ENCODE measurements at places on chromosomes 5 and 9.

GRCh38 chr9:107710953-107711352 lies 221.4 kb upstream of the KLF4 start:
- DNase-seq = no peak

GRCh38 chr5:109387408-109387974 lies 22.3 kb downstream of the PJA2 start:
- no peak for DNase-seq

DNA sequence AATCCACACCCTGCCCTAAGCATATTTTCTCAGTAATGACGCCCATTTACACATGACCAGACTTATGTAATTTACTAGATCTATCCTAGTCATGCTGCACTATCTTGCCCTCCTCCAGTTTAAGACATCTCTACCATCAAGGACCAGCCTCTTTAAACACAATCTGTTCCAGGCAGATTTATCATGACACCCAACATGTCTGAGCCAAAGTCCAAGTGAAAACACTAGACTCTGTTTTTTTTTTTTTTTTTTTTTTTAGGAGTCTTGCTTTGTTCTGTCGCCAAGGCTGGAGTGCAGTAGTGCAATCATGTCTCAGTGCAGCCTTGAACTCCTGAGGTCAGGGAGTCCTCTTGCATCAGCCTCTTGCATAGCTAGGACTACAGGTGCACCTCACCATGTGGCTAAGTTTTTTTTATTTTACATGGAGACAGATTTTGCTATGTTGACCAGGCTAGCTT lies 354.6 kb downstream of the ARRDC3 start:
- no peak for DNase-seq

DNA sequence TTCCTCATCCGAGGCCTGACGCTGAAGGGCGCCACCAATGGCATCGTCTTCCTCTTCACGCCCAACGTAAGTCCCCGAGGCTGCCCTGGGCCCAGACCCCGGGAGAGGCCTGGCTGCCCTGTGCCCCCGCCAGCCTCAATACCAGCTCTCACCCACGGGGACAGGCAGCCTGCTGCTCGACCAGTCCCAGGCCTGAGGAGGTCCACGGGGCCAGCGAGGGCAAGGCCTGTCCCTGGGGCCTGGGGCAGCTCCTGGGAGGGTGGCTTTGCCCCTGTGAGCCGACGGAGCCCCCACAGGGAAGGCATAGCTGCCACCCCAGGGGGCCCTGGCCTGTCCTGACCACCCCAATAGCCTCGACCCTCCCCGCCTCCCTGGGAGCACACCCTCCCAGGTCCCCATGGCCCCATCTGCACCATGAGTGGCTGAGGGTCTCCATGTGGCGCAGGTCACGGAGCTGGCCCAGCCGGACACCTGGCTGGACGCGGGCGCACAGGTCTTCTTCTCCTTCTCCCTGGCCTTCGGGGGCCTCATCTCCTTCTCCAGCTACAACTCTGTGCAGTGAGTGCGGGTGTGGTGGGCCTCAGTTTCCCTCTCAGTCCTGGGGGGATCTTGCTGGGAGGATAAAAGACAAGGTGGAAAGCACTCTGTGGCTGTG lies 11.5 kb upstream of the SLC6A18 start:
- no peak for DNase-seq

DNA sequence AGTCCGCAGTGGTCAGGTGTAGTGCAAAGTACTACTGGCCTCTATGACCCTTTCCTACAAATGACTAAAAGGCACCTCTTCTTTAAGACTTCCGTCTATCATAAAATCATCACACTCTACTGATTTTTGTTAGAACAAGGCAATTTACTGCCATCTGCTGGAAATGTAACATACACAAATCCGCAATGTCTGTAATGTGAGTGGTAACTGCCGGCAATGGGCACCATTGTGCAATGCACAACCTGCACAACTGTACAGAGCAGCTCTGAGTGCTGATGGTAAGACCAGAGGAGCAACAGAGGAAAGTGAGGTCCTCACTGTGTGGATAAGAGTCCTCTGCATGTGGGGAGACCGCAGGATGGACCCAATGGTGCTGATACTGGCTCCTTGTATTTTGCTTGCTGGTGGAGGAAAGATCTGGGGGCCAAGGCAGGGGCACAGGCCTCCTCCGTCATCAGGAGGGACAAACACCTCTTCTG lies 103.7 kb downstream of the ATPSCKMT start:
- DNase-seq = no peak

DNA sequence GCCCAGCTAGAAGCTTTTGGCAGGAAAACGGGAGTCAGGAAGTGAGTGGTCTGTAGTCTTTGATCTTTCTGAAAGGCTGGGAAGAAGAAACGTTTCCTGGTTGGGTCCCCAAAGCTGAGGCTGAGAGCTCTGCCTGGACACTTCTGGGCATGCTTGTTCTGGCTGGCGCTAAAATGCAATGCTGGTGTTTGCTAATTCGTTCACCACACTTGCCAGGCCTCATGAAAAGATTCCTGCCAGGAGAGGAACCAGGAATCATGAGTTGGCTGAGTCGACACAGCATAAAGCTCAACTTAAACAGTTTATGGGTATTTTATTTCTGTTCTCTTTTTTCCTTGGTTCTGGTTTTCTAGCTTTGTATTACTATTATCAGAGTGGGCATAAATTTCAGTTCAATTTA lies 10.7 kb upstream of the PTGR1 start:
- no peak for DNase-seq

- DNase-seq = no peak
Observed at GRCh38 chr5:57231607-57232006, 57.7 kb downstream of the GPBP1 start.

DNA sequence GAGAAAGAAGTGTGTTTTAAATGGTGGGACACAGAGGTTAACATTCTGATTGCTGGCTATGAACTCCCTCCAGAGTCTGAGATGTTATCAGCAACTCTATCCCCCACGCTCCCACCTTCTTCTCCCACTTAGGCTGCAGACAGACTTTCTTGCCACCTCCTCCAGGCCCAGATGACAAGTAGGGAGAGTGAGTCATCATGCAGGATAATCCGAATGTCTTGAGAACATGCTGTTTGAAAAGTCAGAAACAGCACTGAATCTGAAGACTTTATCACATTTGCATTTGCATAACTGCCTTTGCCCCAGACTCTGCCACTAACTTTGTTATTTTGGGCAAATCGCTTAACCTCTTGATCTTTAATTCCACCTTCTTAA lies 139.8 kb downstream of the ESM1 start:
- no peak for DNase-seq

- DNase-seq = no peak
Observed at GRCh38 chr9:91658513-91659105, 235.0 kb upstream of the NFIL3 start.

GRCh38 chr5:143311955-143312354 lies 91.5 kb downstream of the NR3C1 start:
- no peak for DNase-seq

DNA sequence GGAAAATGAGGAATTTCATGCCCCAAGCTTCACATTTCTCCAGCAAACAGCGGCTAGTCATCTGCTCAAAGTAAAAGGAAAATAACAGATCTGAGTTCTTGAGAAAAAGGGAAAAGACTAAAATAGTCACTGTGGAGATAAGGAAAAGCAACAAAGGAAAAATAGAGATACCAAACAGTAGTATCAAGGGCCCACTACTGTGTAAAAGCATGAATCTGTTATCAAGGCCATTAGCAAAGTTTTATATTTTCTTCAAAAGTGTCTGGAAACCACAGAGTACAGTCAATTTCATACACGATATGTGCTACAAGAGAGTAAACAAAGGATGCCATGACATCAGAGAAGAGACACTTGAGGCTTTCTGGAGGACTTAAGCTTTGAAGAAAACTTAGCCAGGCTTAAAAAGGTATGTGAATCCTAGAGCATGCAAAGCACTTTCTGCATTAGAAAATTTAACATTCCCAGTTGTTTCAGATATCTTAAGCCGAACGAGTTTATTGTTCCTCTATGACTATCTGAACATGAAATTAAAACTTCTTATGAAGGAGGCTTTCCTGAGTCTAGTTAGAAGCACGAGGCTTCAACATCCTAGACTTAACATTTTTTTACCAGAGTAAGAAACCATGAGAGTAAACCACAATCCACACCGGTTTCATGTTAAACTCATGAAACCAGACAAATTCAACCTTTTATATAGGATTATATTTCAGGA lies 1.2 kb downstream of the TTC33 start:
- DNase-seq = no peak

GRCh38 chr9:78000221-78000620 lies 31.4 kb downstream of the GNAQ start:
- DNase-seq = no peak

DNA sequence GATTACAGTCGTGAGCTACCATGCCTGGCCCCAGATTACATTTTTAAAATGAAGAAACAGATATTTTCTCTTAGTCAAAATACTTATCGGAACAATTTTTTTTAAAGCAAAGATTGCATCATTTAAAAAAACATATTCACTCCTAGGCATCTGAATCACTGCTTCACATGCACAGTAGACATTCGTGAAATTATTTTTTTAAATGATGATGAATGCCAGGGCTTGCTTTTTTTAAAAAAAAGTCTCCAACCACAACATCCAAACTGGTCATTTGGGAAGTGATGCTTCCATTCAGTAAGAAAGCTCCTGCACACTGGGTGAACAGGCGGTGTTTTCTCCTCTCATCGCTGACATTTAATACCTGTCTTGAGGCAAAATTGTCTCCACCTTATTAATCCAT lies 223.0 kb upstream of the DMRT1 start:
- DNase-seq = no peak

GRCh38 chr5:158421319-158421718 lies 562.4 kb upstream of the CLINT1 start:
- no peak for DNase-seq

DNA sequence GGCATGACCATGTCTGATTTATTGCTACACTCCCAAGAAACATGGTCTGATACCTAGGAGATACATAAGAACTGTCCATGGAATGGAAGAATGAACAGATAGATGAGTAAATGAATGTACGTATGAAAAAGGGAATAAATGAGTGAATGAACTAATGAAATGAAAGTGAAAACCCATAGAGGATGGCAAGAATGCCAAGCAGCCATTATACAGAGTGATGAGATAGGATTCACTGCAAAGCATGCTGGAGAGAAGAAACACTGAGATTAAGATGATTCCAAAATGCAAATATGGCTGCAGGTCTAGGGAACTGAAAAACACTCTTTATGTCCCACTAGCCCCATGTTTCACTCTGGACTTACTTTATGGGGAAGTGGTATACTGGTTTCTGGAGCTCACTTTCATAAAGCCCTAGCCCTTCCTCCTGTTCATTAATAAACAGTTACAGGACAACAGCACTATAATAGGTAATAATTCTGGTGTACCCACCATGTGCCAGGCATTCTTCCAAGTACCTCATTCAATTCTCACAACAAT lies 170.3 kb upstream of the RAD23B start:
- DNase-seq = no peak

GRCh38 chr9:94649100-94649819 lies 9.9 kb upstream of the FBP1 start:
- no peak for DNase-seq

GRCh38 chr9:98370300-98370975 lies 115.0 kb upstream of the TBC1D2 start:
- DNase-seq = no peak

- DNase-seq = no peak
Observed at GRCh38 chr5:54820346-54821134, 164.9 kb downstream of the ESM1 start.

DNA sequence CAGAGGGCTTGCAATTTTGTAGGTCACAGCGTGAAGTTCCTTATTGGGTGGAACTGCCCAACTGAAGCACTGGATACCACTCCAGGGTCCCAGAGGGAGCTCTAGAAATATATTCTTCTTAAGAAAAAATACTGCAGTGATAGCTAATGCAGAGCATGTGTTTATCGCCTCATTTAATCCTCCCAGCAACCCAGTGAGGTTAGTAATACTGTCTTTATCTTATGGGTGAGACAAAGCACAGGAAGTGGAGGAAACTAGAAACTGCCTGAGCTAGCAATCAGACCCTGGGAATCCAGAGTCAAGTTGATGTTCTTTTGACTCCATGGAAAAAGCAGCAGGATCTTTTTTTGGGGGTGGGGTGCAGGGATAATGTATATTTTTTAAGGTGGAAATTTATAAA lies 153.3 kb downstream of the PJA2 start:
- no peak for DNase-seq

GRCh38 chr9:87894998-87895625 lies 12.4 kb downstream of the SPATA31E1 start:
- DNase-seq = no peak

- no peak for DNase-seq
Observed at GRCh38 chr5:128349044-128349858, 188.8 kb downstream of the FBN2 start.

DNA sequence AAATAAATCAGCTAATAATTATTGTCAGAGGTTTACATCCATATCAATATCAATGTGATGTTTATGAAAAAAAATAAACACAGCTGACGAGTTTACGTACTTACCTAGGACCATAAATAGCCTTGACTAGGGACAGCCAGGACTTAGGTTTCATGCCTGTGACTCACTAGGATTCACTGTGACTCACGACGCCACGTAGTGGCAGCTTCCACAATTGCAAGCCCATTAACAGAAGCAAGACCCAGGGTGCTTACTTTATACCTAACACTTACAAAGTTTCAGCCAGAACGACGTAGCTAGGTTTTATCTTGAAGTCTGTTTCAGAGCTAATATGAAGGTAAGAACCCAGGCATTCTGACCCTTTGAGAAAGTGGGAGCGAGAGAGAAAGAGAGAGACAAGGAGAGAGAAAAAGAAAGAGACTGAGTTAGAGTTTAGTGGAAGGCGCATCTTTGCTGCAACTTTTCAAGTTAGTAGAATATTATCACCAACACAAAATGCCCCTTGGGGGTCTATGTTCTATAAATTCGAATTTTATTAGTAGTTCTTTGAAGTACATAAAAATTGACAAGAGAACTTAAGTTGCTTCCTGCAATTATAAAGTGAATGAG lies 191.2 kb downstream of the GNA14 start:
- DNase-seq = peak; percentile 47

- no peak for DNase-seq
Observed at GRCh38 chr5:124001036-124001615, 489.1 kb downstream of the CSNK1G3 start.

GRCh38 chr9:1007312-1007711 lies 30.9 kb downstream of the DMRT3 start:
- DNase-seq = no peak

DNA sequence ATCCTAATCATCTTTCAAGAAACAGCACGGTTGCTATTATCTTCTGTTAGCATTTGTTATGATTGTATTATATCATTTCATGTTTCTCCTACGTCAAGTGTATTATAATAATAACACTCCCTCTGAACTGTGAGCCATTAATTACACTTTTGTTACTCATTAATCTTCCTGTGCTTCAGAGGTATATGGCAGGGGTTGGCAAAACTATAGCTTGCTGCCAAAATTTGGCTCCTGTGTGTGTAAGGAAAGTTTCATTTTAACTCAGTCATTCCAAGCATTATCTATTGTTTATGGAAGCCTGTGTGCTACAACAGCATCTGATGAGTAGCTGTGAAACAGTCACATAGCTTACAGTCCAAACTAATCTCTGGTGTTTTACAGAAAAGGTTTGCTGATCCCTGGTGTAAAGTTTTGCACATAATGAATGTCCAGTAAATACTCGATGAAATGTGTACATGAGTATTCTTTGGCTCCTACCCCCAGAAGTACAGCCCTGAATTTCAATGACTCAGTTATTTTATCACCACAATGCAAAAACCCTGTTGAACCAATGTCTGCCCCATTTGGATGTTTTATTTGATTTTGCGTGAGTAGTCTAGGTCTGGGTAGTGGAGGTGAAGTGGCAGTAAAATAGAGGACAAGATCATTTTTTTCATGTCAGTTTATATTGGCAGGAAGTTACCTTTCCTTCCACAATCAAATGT lies 648.2 kb downstream of the MAT2B start:
- no peak for DNase-seq
